ENCODE measurements at places on chromosomes 4 and X. TPM values are rescaled to one million over a fixed set of nuclear protein-coding genes. Genes with fewer than 3 reads are reported as not detected.

Gene WAS
- 0.52 TPM for total RNA-seq

Gene FAM47A
- not detected for total RNA-seq

Gene FRAS1
- 1.9 TPM for total RNA-seq

Gene ATRX
- total RNA-seq: 15.1 TPM

Gene GNL3L
- total RNA-seq: 17.6 TPM

Gene BMP3
- not detected for total RNA-seq

Gene PSAPL1
- 0.14 TPM for total RNA-seq

Gene CLGN
- 5.3 TPM for total RNA-seq

Gene ANAPC4
- total RNA-seq: 13.0 TPM

Gene DDX53
- not detected for total RNA-seq

Gene IL3RA
- total RNA-seq: 0.95 TPM

Gene KIAA0232
- 11.5 TPM for total RNA-seq

Gene BMX
- total RNA-seq: not detected

Gene AMBN
- total RNA-seq: not detected
